ENCODE measurements at places on chromosomes 5 and 9.

DNA sequence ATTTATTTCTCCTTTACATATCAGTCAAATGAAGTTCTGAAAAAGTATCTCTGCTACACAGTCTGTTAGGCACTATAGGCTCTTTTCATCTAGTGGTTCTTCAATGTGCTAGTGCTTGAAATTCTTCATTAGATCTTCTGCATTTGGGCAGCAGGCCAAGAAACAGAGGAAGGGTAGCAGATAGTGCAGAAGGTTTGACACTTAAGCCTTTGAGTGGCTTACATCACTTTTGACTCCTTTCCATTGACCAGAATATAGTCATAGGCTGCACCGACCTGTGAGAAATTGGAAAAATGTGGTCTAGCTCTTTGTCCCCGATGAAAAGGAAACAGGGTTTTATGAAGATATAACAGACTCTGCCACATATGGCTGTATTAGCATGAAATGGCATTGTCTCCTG is 459.5 kb upstream of the PTGER4 start:
- no peak for DNase-seq

GRCh38 chr9:133189826-133190225 is 19.2 kb downstream of the OBP2B start:
- DNase-seq: no peak

GRCh38 chr9:76419782-76420380 is 25.7 kb upstream of the RFK start:
- DNase-seq: peak; percentile 22

DNA sequence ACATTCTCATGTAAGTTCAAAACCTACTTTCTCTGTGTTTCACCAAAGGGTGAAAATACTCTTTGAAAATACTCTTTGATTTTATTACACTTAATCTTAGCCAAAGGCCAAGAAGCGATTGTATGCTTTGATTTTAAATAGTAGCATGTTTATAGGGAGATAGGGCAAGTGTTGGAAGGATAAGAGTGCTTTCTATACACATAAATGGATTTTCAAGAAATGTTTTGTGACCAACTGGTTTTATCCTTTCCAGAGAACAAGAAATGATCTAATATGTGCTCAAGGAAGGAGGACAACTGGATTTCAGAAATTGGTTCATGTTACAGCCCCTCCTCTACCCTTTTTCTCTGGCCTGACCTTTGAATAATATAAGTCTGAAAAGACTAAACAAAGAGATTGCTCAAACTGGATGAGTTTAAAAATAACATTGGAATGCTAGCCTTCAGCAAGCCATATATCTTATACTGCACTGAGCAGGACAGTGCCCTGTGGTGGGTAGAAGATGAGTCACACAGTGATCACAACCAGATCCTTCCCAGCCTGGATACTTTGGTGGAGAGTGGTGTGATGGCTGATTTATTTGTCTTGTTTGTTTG is 13.1 kb downstream of the PALM2AKAP2 start:
- no peak for DNase-seq

- DNase-seq: no peak
Measured at GRCh38 chr9:136711751-136712689, at the start of gene DIPK1B. TSS of gene DIPK1B (plus strand) at chr9:136712572. CDS start at chr9:136712666, 94 bp downstream.

DNA sequence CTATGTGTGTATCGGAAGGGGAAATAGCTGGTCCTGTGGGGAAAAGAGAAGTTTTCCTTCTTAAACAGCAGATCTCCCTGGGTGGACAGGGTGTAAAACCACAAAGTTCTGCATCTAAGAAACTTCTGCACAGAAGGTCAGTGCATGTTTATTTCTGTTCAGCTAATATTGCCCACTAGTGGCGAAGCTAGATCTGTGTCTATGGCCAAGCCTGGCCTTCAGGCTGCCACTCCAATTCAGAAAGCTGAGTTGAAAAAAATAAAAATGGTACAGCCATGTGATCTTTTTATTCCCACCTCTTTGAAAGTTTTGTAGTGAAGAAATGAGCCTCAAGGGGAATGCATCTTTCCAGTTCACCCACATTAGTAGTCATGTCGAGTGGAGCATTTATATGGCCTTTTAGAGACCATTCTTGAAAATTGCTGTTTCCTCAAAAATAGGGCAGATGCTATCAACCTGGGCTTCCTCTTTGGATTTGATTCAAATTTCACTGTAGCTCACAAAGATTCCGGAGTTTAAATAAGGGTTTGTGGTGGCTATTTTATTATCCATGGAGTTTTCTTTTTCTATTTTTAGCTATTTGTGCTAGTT is 488.0 kb downstream of the PRELID2 start:
- no peak for DNase-seq

DNA sequence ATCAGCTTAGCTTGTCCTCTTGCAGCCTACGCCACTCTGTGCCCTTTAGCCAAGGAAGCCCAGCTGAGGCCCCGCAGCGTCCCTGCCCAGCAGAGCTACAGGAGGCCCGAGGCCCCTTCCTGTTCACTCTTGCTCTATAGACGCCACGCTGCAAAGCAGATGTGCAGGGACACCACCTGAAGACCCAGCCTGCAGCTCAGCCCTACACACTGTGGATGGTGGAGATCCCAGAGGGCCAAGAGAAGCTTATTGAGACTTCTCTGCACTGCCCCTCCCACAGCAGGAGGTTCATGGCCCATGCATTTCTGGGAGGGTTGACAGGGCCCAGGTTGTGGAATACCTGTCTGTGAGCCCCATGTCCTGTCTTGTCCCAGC is 33.6 kb downstream of the IRF1 start:
- DNase-seq: no peak

GRCh38 chr5:180670586-180671359 is 21.4 kb upstream of the FLT4 start:
- DNase-seq: peak; percentile 56

DNA sequence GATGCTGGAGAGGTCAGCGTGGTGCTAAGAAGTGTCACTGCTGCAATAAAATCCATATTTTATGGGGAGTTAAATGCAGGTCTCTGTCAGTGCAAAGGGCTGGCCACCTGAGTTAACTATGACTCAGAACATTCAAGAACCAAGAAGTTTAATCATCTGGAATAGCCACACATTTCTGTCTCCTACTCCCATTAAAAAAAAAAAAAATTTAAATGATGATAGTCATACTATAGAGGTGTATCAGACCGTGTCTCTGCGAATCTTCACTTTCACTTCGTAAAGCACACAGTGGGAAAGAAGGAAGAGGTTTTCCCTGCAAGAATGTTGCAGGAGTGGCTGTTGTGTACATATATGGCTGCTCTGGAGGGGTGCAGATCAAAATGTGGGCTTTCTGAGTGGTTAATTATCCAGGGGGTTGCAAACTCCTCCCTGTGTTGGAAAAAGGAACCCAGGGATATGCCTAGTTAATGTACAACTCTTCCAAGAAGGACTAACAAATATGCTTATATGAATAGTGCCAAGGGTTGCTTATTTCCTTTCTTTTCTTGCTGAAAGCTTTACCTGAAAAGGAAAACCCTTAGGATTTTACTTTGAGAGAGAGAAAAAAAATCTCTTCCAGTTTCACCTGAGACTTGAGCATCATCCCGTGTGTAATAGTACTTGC is 1.5 kb downstream of the CDH6 start:
- DNase-seq: no peak

DNA sequence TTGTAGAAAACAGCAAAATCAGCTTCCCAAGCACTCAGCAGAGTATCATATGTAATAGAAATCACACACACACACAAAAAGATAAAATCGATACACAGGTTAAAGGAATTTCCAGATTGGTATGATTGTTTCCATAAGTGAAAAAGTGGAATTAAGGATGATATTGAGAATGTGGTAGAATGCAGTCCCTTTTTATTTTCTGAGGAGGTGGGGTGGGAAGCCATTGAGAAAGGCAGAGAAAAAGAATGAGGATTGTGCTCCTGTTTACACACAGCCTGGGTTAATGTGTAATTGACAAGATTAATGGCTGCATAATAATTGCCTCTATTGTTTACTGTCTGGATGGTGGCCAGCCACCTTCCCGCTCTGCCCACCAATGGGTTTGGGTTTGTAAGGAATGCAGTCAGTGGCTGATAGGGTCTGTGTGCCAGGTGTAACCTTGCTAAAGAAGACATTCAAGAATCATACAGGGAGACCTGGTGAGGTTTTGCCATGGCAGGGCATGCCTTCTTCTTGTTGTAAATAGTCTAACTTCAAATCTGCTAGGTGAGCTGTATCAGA is 177.2 kb upstream of the MAP3K1 start:
- peak; percentile 79 for DNase-seq

GRCh38 chr5:83118471-83118870 is 41.1 kb downstream of the XRCC4 start:
- no peak for DNase-seq

DNA sequence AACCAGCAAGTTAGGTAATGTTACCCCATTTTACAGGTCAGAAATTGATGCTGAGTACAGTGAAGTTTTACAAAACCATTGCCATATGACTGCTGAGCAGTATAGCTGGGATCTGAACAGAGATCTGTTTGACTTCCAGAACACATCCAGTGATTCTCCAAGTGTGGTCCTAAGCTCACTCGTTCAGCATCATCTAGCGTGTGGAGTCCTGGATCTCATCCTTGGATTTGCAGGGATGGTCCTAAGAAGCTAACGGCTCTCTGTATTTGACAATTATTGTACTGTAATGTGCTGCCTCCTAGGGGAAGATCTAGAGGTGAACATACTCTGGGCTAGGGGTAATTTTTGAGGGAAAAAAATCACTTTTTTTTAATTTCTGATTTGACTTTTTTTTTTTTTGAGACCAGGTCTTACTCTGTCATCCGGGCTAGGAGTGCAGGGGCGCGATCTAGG is 1.4 kb downstream of the SLC26A2 start:
- DNase-seq: no peak

DNA sequence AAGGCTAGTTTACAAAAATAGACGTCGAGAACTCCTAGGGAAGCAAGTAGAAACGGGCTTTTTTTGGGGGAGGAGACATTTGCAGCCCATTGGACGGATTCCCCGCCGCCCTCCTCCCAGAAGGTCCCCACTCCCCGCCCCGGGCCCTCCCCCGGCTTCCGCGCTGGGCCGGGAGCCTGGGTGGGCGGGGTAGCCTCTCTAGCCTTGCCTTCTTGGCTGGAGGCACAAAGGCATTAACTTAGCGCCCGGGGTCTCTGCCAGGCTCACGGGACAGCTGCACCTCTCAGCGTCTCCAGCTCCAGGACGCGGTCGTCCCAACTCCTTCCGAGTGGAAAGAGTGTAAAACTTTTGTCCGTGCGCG is at the start of gene DMRTA1:
DMRTA1 (plus strand) TSS at position 236 of the 361 bp plus-strand sequence. CDS start 242 bp downstream, outside the sequence.
- peak; percentile 25 for DNase-seq

GRCh38 chr9:37856551-37856950 is 47.4 kb downstream of the SLC25A51 start:
- no peak for DNase-seq

- DNase-seq: no peak
Measured at GRCh38 chr5:59092758-59093157, 509.9 kb downstream of the RAB3C start.

DNA sequence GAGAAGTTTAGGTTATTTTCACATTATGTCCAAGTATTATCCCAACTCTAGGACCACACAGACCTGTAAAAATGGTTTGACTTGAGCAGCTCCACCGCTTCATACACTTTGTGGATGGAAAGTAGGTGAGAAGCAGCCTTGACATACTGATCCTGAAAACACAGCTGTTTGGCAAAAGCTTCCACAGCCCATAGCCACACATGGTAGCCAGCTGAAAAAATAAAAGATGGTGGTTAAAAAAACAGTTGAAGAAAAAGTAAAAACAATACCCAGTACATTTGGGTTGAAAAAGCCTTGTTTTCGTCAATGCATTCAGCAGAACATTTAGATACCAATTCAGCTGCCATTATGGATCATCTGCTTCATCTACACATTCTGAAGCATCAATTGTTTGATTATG is 36.7 kb downstream of the GEMIN5 start:
- DNase-seq: no peak

- no peak for DNase-seq
Measured at GRCh38 chr9:108095496-108095895, 605.9 kb upstream of the KLF4 start.

GRCh38 chr5:169146158-169146557 is 154.8 kb downstream of the SLIT3 start:
- no peak for DNase-seq

DNA sequence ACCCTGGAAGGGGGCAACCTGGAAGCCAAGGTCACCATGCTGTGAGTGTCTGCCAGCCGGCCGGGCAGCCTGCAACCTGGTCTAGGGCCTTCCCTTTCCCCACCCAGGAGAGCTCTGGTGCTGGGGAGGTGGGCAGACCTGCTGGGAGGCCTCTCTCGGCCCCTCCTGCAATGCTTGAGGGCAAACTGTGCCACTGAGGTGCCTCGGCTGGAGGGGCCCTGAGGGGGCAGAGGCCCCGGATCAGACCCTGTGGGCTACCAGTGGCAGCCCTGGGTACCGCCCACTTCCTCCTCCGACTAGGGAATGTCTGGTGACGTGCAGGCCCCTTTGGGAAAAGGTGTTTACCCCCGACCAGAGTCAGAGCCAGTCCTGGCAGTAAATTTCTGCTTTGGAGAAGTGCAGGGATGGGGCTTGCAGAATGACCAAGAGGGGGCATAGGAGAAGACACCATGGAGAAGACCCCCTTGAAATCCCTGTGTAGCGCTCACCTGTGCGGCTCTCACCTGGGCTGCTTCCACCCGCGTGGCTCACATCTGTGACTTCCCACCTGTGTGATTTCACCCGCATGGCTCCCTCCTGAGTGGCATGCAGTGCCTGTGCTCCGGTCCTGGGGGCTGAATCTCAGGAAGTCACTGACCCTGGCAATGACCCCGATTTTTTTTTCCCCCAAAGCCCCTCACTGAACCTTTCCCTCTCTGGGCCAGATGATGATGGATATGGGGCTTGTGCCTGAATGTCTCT is 1.1 kb downstream of the LCN1 start:
- DNase-seq: no peak

GRCh38 chr9:16039988-16040761 is 487.3 kb downstream of the CCDC171 start:
- DNase-seq: no peak

GRCh38 chr5:175822225-175822624 is 49.2 kb upstream of the CPLX2 start:
- DNase-seq: no peak

DNA sequence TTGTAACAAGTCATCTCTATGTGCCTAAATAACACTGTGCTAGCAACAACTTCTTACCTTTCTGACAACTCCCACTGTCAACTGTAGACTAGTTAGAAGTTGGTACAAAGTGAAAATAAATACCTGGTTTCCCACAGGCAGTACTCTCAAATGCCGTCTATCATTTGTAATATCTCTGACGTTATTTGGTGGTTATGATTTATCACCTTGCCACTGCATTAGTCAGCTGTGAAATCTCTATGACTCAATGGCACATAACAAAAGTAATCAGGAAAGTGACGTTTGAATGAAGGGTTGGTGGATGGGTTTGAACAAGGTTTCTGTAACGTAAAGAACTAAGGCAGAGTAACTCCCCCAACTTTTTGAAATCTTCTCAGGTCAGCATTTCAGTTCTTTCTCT is 592.3 kb downstream of the MAT2B start:
- no peak for DNase-seq

GRCh38 chr5:81556809-81557208 is 162.9 kb upstream of the ACOT12 start:
- no peak for DNase-seq

GRCh38 chr5:113295111-113295539 is 139.7 kb downstream of the TSSK1B start:
- no peak for DNase-seq

DNA sequence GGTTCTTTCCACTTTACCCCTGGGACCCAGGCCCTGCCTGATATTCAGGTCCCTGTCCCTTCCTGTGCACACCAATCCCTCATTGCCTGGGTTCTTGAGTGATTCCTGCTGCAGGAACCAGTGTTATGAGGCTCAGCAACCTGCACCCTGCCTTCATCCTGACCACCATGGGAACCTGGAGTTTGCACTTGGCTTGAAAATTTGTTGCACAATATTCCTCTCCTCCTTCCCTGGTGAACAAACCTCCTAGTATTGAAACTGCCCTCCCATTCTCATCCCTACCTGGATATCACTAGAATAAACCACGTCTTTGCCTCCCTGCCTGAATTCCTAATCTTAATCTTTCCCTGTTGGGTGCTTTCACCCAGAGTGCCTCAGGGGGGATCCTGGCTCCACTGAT is 52.1 kb upstream of the AFAP1L1 start:
- no peak for DNase-seq
